Activated naive CD8-positive, alpha-beta T cell treated with anti-CD3 and anti-CD28 coated beads for 36 hours (primary cell): ENCODE measurements at places on chromosomes 2 and 18. TPM values are rescaled to one million over a fixed set of nuclear protein-coding genes. Genes with fewer than 3 reads are reported as not detected.

- H3K36me3 ChIP-seq, result no peaks in the 10 kb centered on the region
- no peak overlapping the region for H3K4me3 ChIP-seq
- no peak for DNase-seq
- no peaks in the 10 kb centered on the region for H3K27me3 ChIP-seq
Measured at GRCh38 chr18:29301048-29301447, 1124.1 kb upstream of the CDH2 start.

DNA sequence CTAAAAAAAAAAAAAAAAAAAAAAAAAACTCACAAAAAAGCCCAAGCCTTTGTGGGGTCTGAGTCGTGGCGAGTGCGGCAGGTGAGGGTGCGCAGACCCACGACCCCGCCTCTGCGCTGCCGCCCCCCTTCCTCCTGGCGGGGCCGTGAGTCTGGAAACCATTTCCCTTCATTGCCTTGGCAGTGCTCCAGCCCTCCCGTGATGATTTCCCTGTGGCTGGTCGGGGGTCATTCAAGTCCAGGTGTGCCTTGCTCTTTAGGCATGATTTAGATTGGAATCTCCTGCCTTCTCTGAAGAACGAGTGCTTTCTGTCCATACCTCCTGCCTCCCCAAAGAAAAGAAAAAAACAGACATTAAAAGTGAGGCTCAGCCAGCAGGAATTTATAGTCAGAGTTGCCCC, 161.8 kb downstream of the FAM210A start:
- peaks cover 77% of the 10 kb centered on the region for H3K4me1 ChIP-seq
- H3K4me3 ChIP-seq, result peak overlapping the region; percentile 25
- H3K36me3 ChIP-seq, result peaks cover 10% of the 10 kb centered on the region
- H3K27me3 ChIP-seq, result no peaks in the 10 kb centered on the region
- H3K27ac ChIP-seq, result peak overlapping the region; percentile 76
- DNase-seq, result no peak

GRCh38 chr2:4110273-4110672, 406.9 kb downstream of the DCDC2C start:
- H3K4me3 ChIP-seq, result no peak overlapping the region
- no peaks in the 10 kb centered on the region for H3K36me3 ChIP-seq
- DNase-seq, result no peak
- no peaks in the 10 kb centered on the region for H3K4me1 ChIP-seq
- no peak overlapping the region for H3K27ac ChIP-seq
- H3K27me3 ChIP-seq, result no peaks in the 10 kb centered on the region

GRCh38 chr18:68940754-68941153, 142.9 kb downstream of the CCDC102B start:
- H3K27ac ChIP-seq, result no peak overlapping the region
- no peaks in the 10 kb centered on the region for H3K27me3 ChIP-seq
- H3K4me1 ChIP-seq, result no peaks in the 10 kb centered on the region
- H3K36me3 ChIP-seq, result no peaks in the 10 kb centered on the region
- H3K4me3 ChIP-seq, result no peak overlapping the region
- no peak for DNase-seq

- H3K4me3 ChIP-seq, result no peak overlapping the region
- H3K36me3 ChIP-seq, result no peaks in the 10 kb centered on the region
- H3K27ac ChIP-seq, result no peak overlapping the region
- no peaks in the 10 kb centered on the region for H3K27me3 ChIP-seq
- no peaks in the 10 kb centered on the region for H3K4me1 ChIP-seq
Measured at GRCh38 chr2:120488531-120488930, 142.6 kb downstream of the INHBB start.

- H3K27me3 ChIP-seq, result no peaks in the 10 kb centered on the region
- H3K27ac ChIP-seq, result no peak overlapping the region
- H3K4me1 ChIP-seq, result no peaks in the 10 kb centered on the region
Measured at GRCh38 chr2:66957198-66957597, 439.9 kb upstream of the ETAA1 start.

DNA sequence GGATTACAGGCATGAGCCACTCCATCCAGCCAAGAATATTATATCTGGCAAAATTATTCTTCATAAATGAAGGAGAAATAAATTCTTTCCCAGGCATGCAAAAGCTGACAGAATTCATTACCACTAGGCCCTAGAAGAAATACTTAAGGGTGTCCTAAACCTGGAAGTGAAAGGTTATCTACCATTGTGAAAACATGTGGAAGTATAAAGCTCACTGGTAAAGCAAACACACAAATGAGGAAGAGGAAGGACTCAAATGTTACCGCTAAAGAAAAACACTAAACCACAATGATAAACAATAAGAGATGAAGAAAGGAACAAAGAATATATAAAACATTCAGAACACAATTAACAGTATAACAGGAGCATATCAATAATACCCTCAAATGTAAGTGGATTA, 171.8 kb downstream of the CAMKMT start:
- H3K4me3 ChIP-seq, result no peak overlapping the region
- peaks cover 20% of the 10 kb centered on the region for H3K36me3 ChIP-seq
- no peaks in the 10 kb centered on the region for H3K27me3 ChIP-seq
- peaks cover 6% of the 10 kb centered on the region for H3K4me1 ChIP-seq
- DNase-seq, result no peak
- H3K27ac ChIP-seq, result no peak overlapping the region

GRCh38 chr18:78822949-78823285, 156.7 kb upstream of the SALL3 start:
- no peaks in the 10 kb centered on the region for H3K4me1 ChIP-seq
- no peaks in the 10 kb centered on the region for H3K36me3 ChIP-seq
- no peak overlapping the region for H3K27ac ChIP-seq

DNA sequence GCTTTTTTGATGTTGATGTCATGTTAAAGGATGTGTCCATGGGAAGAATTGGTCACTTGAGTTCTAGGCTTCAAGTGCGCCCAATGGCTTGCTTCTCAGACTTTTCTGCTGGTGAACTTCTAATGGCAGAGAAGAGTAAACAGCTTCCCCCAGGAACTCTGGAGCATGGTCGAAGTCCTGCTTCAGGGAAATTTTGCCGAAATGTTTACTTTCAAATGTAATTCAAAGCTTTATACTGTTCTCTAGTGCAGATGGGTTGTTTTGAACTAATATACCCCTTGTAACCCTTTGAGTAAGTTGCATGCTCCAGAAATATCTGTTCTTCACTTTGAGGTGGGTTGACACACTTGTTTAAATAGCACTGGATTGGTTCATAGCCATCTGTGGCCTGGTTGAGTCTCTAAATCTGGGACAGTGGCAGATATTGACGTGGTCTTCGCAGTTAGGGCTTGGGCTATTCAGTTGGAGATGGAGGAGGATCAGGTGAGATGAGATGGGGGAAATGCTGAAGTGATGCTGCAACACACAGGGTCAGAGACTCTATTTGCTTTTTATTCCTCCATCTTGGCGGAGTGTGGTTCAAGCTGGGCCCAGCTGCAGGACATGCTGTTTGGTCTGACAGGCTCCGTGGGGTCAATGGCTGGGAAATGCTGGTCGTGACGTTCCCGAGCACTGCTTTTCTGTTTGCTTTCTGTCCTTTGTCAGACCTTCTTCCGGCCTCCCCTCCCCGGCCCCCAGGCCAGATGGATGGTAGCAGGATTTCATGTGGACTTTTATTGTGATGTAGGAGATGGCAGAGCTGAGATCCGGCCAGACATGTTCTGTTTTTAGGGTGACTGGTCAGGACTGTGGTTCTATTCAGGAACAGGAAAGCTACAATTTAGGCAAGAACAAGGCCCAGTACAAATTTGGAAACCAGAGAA, 35.9 kb downstream of the MYO1B start:
- H3K27me3 ChIP-seq, result no peaks in the 10 kb centered on the region
- H3K27ac ChIP-seq, result no peak overlapping the region
- DNase-seq, result no peak
- no peaks in the 10 kb centered on the region for H3K4me1 ChIP-seq
- H3K4me3 ChIP-seq, result no peak overlapping the region

- H3K27me3 ChIP-seq, result no peaks in the 10 kb centered on the region
- H3K4me3 ChIP-seq, result no peak overlapping the region
- no peaks in the 10 kb centered on the region for H3K4me1 ChIP-seq
Measured at GRCh38 chr18:42730272-42730671, 385.2 kb downstream of the RIT2 start.

GRCh38 chr2:99806758-99807157, 316.9 kb upstream of the REV1 start:
- H3K27ac ChIP-seq, result no peak overlapping the region
- H3K36me3 ChIP-seq, result no peaks in the 10 kb centered on the region
- no peaks in the 10 kb centered on the region for H3K27me3 ChIP-seq
- no peaks in the 10 kb centered on the region for H3K4me1 ChIP-seq
- no peak for DNase-seq

- H3K27ac ChIP-seq, result no peak overlapping the region
- no peak for DNase-seq
- no peak overlapping the region for H3K4me3 ChIP-seq
Measured at GRCh38 chr2:11701751-11702301, 31.8 kb upstream of the NTSR2 start.

The TBR1 gene
- not detected for total RNA-seq

The SP140L gene
- 38.8 TPM for total RNA-seq

The POTEI gene
- not detected for total RNA-seq

The DSG1 gene
- not detected for total RNA-seq

The CFC1 gene
- not detected for total RNA-seq
